B cell (primary cell): ENCODE measurements at places on chromosomes 13 and 19. TPM values are rescaled to one million over a fixed set of nuclear protein-coding genes. Genes with fewer than 3 reads are reported as not detected.

AMER2 gene
- not detected in 2 replicates for total RNA-seq

FOXA3 gene
- total RNA-seq, result not detected in 2 replicates

RGCC gene
- 6.5 and 8.0 TPM in 2 replicates for total RNA-seq

CLDN10 gene
- not detected in 2 replicates for total RNA-seq

ZNF134 gene
- 38.1 and 38.9 TPM in 2 replicates for total RNA-seq

N4BP2L1 gene
- total RNA-seq, result 52.8 and 59.0 TPM in 2 replicates

DCT gene
- 0.10 and 0.22 TPM in 2 replicates for total RNA-seq

ZFP14 gene
- total RNA-seq, result 22.4 and 22.7 TPM in 2 replicates

POU4F1 gene
- total RNA-seq, result 0.17 TPM in 1 of 2 replicates, not detected in the other

C19orf33 gene
- total RNA-seq, result 1.2 and 2.0 TPM in 2 replicates

MTUS2 gene
- not detected in 2 replicates for total RNA-seq

PCDH8 gene
- total RNA-seq, result not detected in 2 replicates

ZBTB32 gene
- 28.1 and 30.9 TPM in 2 replicates for total RNA-seq

TMEM259 gene
- total RNA-seq, result 373 and 377 TPM in 2 replicates

HAUS8 gene
- 22.4 and 24.9 TPM in 2 replicates for total RNA-seq

- no peak for DNase-seq
These were observed 126.7 kb downstream of the STARD13 start for GRCh38 chr13:33158816-33159215.

GRCh38 chr19:9917321-9917720, 19.0 kb downstream of the OLFM2 start:
- DNase-seq, result no peak

- DNase-seq, result no peak
These were observed 51.2 kb upstream of the EEF1AKMT1 start for GRCh38 chr13:20824762-20825476.

DNA sequence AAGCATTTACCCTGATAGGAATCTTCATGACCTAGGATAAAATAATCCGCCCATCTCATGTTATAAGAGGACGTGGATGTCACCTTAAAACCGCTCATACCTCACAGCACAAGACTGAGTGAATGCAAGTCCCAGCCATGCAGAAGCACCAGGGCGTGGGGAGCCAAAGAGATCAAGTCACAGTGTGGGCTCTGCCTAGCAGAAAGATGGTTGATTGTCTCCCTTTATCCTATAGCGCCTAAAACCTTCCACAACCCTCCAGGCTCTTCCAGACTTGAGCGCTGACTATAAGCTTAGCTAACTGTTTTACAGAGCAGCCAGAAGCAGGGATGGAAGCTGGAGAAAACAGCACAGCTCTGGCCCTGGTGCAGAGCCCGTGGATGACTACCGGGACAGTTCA, 6.8 kb upstream of the ANKRD10 start:
- no peak for DNase-seq

DNA sequence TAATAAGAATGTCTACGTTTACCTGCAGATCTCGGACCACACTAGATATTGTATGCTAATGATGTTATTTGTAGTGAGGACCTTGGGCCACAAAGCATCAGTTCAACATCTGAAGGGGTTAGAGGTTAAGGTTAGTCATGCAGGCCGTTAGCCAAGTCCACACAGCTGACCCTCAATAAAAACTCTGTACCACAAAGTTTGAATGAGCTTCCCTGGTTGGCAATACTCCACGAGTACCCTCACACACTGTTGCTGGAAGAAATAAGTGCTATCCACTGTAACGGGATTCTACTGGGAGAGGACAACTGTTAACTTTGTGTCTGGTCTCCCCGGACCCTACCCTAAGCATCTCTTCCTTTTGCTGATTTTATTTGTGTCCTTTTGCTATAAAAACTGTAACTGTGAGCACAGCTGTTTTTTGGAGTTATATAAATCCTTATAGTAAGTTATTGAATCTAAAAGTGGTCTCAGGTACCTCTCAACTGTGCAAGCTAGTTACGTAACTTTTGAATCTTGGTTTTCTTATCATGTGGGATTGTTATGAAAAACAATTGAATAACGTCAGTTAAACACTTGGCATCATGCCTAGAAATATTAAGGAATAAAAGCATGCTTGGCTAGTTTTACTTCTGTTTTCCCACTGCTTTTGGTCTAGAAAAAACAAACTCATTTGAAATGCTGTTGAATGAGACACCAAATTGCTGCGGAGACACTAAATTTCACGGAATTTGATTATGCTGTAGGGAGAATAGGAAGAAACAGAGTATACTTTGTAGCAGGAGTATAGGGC, 181.5 kb downstream of the DNAJC3 start:
- no peak for DNase-seq

DNA sequence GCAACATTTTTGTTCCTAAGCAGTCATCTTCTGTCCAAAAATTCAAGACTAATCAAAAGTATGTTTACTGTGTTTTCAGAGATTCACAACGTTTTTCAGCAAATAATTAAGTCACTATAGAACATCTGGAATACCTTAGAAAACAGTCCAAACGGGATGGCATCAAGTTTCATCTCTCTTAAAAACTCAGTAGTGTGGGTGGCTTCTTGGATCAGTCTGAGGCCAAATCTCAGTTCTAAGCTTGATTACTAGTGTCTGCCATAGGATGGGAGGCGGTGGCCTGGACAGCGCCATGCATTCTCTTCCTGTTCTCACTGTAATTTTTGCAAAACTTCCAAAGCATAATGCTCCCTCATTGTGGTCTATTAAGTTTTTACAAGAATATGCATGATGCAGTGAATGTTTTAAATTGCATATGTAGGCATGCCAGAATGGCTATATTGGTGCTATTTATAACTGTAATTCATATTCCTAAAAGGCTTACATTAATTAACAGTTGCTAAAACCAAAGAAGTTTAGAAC, 37.1 kb downstream of the ANKRD10 start:
- no peak for DNase-seq

DNA sequence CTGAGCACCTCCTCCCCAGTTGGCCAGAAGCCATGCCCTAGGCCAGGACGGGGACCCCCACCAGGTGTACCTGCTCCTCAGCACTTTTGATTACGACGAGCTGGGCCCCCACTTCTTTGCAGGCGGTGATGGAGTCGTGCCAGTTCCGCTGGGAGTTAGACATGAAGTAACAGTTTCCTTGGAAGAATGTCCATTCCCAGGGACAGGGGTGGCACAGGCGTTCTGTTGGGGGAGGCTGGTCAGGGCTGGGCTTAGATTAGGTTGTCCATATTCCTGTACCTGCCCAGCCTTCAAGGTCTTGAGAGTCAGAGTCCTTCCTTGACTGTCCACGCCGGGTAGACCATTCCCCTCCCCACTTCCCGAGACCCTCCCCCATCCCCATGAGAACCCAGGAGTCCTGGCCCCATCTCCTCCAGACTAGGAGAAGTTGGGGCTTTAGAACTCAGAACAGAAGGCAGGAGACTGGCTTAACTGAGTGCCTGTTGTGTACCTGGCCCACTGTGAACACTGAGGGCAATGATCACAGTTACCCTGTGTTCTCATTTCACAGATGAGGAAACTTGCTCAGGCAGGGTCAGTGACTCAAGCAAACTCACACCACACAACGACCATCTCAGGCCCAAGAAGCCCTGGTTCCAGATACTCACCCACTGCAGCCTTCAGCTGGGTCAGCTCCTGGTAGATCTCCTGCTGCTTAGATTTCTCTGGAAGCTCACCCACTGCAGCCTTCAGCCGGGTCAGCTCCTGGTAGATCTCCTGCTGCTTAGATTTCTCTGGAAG, 2.3 kb downstream of the CD209 start:
- no peak for DNase-seq

- DNase-seq, result no peak
These were observed 110.3 kb downstream of the MIPEP start for GRCh38 chr13:23778879-23779278.

GRCh38 chr13:97257800-97258799, 36.0 kb downstream of the MBNL2 start:
- no peak for DNase-seq

DNA sequence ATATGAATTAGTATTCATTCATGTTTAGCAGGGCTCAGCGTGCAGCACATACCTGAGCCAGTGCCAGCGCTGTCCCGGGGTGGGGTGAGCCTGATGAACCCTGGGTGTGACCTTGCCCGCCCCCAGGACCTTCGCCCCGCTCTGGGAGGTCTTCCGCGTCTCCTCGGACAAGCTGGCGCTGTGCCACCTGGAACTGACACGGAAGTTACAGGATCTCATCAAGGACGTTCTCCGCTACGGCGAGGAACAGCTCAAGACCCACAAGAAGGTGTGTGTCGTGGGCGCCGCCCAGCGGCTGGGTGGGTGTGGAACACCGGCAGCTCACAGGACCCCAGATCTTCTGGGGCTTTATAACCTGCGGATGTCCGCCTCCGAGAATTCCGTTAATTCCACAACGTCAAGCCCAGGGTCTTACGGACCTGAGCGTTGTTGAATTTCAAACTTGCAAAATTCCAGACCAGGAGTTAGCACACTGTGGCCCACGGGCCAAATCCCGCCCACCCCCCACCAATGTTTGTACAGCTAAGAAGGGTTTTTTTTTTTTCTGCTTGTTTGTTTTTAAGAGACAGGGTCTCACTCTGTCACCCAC, 15.4 kb downstream of the FCHO1 start:
- peak; percentile 74 for DNase-seq

DNA sequence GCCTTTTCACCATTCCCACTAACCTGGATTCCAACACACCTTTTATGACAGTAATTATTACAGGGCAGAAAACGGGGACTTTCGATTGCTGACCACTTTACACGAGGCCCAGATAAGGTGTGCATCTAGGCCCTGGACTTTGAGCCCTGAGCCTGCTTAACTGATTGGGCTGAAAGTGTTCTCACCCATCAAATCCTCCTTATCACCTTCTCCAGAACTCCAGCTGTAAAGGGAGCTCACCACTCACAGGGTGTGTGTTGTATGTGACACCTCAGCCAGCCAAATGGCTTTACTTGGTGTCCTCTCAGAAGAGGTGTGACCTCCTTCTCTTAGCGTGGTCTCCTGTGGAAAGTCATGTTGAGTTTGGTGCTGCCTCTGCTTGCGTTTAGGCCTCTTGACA, 36.5 kb downstream of the SIPA1L3 start:
- no peak for DNase-seq

GRCh38 chr19:1076046-1076386, 9.0 kb downstream of the ARHGAP45 start:
- no peak for DNase-seq

DNA sequence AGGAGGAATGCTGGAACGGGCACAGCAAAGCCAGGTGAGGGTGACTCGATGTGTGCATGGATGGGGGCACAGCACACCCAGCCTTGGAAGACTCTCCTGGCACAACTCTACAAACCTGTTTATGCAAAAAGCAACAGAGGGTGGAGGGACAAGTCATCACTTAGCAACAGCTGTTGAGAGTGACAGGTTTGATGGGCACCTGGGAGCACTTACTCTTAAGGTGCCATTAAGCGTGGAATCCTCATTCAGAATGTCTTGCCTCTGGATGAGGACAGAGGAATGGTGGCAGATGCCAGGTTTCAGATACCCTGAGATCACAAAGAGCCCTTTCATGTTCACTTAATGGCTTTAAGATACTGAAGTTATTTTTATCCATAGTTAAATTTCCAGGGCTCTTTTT, 97.0 kb downstream of the DCT start:
- no peak for DNase-seq

- DNase-seq, result no peak
These were observed 44.8 kb downstream of the SIPA1L3 start for GRCh38 chr19:37951816-37952210.

DNA sequence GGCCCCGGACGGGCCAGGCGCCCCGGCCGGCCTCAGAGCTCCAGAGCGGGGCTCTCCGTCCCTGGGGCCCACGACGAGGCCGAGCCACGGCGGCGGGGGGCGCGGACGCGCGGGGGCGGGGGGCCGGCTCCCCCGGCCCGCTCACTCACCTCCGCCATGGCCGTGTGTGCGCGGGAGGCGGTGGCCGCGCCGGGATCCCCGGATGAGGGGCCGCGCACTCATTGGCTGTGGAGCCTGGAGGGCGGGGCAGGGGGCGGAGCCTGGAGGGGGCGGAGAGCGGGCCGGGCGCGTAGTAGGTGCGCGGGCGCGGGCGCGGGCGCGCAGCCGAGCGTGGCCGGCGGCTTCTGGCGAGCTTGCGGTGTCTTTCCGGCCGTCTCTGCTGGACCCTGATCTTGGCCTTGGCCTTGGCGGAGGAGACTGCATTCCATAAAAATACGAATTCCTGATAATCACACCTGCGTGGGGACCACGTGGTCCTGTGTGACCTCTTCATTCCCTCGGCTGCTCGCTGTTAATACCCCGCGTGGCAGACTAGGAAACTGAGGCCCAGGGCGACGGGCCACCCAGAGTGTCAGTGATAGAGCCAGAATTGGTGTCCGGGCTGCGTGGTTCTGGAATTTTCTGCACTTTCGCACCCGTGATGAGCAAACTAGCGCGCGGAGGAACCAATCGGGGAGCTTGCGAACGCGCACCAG, at the start of gene MIER2:
MIER2 (minus strand) TSS at position 172 of the 695 bp plus-strand sequence; CDS start at position 158, 14 bp downstream.
- DNase-seq, result peak; percentile 90

DNA sequence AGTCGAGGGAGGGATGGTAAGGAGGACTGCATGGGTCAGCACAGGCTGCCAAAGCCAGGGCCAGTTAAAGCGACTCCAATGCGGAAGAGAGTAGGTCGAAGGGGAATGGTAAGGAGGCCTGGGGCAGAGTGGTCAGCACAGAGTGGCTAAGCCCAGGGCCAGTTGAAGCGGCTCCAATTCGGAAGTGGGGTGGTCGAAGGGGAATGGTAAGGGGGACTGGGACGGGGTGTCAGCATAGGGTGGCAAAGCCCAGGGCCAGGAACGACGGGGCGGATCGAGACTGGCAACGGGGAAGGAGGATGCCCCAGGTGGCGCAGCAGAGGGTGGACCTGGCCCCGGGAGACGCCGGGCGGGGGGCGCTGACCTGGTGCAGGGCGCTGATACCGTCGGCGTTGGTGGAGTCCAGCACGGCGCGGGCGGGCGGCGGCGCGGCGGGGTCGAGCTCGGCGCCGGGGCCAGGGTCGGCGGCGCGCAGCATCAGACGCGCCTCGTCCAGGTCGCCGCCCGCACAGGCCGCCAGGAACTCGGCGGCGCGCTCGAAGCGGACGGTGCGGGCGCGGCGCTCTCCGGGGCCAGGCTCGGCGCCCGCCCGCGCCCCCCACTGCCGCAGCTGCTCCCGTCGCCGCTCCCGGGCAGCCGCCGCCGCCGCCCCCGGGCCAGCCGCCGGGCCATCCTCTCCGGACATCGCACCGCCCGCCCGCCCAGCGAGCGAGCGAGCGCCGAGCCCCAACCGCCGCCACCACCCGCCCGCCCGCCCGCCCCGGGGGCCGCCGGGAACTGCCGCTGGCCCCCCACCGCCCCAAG, at the start of gene PPP1R12C:
PPP1R12C (minus strand) TSS at position 779 of the 804 bp plus-strand sequence; CDS start at position 685, 94 bp downstream.
- no peak for DNase-seq

- DNase-seq, result peak; percentile 65
These were observed 6.0 kb upstream of the TNFAIP8L1 start for GRCh38 chr19:4633140-4633967.

DNA sequence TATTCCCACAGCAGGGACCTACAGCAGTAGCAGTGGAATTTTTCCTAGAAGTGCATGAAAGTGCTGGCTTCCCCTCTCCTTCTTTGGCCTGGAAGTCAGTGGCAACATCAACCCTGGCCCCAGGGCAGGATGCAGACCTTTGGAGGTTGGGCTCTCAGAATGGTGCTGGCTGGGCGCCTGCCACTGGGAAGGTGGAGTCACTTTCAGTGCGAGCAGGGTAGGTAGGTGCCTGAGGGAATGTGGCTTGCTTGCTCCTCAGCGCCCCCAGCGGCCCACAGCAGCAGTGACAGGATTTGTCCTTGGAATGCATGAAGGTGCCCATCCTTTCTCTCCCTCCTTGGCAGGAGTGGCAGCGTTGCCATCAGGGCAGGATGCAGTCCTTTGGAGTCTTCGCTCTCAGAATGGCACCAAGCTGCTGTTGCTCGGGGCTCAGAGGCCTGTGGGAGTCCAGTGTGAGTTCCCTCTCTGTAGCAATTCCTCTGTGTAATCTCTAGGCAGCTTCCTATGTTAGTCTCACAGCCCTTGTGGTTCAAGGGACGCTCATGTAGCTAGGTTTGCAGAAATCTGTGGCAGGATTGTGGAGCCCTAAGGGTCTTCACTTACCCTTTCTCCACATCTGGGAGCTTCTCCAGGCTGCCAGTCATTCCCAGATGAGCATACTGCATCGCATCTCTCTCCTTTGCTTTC, 354.4 kb upstream of the DACH1 start:
- no peak for DNase-seq
